ENCODE measurements at places on chromosomes 13 and 19.

DNA sequence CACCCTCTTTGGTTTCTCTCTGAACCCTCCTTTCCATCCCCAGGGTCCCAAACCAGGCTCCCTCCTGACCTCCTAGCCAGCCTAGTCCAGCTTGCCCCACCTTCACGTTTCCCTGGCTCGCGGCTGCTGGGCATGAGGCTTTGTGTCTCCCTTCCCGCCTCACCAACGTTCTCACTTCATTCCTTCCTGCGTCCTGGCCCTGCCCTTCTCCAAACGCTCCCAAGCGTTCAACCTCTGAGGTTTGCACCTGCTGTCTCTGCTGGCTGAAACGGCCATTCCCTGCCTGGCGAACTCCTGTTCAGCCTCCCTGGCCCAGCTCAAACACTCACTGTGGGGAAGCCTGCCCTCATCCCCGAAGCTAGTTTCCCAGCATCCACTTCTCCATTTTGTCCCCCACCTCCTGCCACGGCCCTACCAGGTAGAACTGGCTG lies 12.4 kb downstream of the EPS8L1 start:
- DNase-seq: no peak

DNA sequence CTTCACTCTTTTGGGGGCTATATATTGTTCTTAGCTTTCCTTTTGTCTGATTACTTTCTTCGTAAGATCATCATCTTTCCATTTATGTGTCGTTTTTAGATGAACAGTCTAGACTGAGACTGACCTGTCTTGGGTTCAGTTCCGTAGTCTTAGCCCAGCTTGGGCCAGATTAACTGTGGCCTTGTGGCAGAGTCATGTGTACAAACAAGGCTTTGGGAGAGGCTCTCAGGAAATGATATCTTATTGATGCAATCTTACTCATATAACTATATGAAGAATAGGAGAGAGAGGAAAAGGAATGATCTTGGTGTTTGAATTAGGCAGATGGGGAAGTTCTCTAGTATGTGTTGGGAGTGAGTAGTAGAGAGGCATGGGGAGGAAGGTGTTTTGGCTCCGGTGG lies 6.8 kb upstream of the ERCC5 start:
- no peak for DNase-seq

DNA sequence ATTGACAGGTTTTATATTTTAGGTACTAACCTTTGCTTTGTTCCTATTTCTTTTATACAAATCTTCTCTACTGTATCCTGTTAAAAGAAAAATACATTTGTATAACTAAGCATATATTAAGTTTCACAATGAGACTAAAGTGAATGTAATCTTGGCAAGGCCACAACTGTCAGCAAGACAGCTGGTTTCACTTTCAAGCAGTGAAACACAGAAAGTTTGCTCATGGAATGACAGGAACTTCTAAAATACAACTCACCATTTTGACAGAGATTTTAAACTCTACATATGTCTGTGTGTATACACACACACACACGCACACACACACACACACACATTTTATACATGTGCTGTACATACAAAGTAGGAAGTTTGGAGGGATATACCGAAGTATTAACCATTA lies 53.3 kb downstream of the PARP4 start:
- no peak for DNase-seq

DNA sequence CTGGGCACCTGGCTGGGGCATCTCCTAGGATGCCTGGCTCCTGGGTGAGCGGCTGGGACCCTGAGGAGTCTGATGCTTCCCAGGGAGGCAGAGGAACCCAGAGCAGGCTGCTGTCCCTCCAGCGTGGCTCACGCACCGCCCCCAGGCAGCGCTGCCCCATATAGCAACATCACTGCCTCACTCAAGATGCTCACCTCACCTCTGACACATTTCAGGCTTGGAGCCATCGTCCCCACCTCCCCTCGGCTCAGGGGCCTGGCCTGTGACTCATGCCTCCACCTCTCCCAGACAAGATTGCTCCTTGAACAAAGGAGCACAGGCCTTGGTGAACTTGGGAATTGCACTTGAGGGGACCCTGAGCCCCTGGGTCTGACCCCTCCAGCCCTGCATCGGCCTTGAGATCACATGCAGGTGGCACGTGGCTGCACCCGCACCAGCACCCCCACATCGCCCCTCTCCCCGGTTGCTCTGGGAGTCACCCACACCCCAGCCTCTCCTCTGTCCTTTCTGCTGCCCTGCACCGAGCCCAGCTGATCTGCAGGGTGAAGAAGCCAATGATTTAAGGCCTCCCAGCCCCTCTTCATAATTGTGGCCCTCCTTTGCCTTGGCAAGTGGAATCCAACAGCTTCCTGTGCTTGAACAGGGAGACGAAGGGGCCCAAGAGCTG lies 11.2 kb downstream of the CEBPA start:
- DNase-seq: no peak

- DNase-seq: peak; percentile 41
Observed at GRCh38 chr13:108777421-108778420, 148.3 kb downstream of the MYO16 start.

- DNase-seq: no peak
Observed at GRCh38 chr13:94813920-94814475, 101.7 kb upstream of the SOX21 start.

GRCh38 chr19:29917911-29918310 lies 24.1 kb upstream of the URI1 start:
- DNase-seq: no peak

- no peak for DNase-seq
Observed at GRCh38 chr13:74129500-74130191, 4.6 kb downstream of the KLF12 start.

DNA sequence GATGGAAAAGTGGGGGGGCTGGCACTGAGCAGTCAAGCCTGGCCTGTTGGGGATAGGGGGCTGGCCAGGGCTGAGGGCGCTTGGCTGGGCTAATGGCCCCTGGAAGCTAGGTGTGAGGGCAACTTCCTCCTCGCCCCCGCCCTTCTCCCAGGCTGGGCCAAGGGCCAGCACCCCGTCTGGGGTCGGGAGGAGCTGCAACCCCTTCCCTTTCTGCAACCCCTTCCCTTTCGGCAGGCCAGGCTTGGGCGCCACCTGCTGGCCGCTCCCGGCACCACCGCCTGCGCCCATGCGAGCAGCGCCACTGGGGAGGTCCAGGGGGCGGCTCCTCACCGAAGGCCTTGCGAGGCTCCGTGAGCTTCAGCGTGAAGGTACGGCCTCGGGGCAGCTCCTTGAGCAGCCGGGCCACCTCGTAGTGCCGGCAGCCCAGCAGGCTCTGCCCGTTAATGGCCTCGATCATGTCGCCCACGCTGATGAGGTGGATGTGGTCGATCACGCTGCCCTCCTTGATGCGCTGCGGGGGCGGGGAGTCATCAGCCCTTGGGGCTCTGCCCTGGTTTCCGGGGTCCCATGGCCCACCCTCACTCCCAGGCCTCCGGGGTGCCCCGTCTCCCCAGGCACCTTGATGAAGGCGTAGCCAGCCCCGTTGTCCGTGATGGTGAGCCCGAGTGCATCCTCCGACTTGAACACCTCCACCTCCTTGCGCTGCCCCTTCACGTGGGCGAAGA lies 5.0 kb upstream of the PTGER1 start:
- DNase-seq: peak; percentile 66

GRCh38 chr19:13796301-13797057 lies 1.2 kb downstream of the ZSWIM4 start:
- no peak for DNase-seq

DNA sequence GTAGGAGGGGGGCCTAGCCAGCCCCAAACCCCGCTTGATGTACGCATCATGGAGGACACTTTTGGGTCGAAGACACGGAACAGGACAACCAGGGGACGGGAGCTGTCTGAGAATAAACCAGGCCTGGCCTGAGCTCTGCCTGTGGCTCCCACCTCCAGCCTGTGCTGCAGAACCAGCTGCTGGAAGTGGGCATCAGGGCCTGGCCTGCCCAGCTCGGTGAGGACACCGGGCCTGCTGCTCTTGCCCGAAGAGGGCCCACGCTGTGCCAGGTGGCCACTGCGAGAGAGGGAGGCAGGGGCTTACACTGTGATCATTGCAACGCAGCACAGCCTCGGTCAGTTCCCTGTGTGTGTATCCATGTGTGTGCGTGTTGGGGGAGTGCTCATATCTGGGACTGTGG lies 34.6 kb downstream of the CEBPG start:
- no peak for DNase-seq

DNA sequence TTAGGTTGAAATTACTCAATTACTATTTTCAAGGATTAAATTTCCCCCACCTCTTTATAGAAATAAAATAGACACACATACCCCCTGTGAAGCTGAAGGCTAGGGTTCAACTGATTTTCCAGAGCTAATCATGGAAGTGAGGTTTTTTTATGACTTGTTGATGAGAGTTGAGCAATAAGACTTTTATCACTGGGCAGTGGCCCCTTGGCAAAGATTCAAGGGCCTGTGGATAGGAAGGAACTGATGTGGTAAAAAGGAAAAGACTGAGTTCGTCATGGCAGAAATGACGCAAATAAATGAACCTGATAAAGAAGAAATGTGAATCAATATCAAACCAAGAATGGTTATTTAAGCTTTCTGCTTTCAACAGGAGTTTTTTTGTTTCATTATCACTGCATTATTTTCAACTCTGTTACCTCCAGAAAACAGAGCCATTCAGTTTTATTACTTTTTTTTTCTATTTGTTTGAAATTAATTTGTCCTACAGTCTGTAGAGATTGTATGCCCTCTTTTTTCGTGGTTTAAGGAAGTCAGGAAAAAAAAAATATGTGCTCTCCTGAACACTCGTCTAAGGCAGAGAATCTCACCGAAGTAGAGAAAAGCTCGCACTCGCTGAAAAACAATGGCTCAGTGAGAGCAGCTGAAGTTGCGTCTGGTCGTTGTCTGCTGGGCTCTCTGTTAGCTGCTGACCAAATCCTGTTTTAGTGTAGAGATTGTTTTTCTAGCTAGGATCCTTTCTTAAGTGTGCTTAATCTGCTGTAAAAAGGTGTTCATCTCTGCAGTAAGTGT lies 38.9 kb downstream of the STOML3 start:
- no peak for DNase-seq

DNA sequence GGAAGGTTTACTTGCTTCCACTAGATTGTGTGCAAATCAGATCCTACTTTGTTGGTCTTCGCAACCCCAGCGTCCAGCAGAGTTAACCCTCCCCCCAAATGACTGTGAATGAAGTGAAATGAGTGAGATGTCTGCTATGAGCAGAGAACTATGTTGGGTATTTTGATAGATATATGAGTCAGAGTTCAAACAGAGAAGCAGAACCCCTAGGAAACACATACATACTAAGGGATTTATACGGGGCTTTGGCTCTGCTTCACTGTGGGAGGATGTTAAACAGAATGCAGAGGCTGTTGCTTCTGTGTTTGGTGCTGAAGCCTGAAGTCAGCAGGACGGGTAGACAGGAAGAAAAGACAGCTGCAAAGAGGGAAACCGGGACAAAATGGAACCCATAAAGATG lies 197.0 kb downstream of the MZT1 start:
- no peak for DNase-seq

DNA sequence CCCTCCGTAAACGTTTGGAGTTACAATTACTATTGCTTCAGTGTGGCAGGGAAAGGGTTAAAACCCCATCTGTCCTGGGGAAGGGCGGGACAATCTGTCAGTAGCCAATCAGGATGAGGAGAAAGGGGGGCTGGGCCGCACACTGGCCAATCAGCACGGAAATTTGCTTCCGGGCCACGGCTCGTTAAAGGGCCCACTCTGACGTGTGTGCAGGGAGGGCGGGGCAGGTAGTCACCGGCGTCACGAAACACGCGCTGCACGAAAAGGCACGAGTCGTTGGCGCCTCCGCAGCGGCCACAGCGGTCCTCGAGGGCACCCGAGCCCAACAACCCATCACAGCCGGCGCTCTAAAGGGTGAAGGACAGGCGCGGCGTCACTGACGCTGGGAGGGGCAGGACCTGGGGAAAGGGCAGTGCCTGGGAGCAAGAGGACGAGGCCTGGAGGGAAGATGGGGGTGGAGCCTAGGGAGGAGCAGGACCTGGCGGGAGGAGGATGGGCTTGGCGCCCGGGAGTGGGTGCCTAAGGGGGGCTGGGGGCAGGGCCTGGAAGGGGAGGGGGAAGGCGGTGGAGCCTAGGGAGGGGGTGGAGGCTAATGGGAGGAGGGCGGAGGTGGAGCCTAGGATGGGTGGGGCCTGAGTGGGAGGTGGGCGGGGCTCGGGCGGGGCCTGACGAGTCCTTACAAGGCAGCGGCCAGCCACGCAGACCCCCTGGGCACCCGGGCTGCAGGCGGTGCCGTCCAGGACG lies 4.9 kb downstream of the ADAMTSL5 start:
- DNase-seq: peak; percentile 87

DNA sequence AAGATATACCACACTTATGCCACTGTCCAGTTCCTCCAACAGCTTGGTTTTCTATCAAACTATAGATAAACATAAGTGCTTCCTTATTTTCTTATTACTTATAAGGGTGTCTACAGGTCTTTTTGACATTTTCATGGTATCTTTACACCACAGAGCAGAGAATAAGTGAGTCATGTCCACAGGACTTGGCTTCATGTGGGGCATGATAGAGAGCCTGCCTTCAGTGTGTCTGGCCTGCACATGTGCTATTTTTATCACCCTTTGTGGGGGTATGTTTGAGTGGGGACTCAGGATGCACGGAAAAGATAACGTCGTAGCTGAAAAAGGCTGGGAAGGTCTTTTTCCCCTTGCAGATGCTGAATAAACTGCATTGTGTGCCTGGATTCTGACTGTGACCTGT lies 8.1 kb upstream of the STOML3 start:
- DNase-seq: no peak

DNA sequence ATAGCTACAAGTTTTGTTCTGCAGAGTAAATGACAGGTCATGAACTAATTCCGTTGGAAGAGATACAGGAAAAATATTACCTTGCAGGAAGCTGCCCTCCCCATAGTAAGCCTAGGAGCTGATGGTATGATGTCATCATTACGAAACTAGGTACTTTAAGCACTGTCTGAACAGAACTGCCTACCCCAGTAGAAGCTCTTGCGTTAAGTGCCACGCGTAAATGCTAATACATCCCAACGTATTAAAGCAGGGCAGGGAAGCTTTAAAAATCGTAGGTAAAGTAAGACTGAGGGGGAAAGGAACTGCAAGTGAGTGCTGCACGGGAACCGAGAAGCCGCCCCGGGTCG lies 572 bp downstream of the UGGT2 start:
- no peak for DNase-seq

Measured in iPS DF 6.9 (cell line).